ENCODE measurements at places on chromosomes 11 and 22.

GRCh38 chr11:57237204-57237681 lies at the start of gene APLNR:
APLNR (minus strand) TSS chr11:57237250; CDS start chr11:57237004, 246 bp downstream.
- DNase-seq = no peak

GRCh38 chr11:20311444-20311843 lies 52.1 kb upstream of the HTATIP2 start:
- no peak for DNase-seq

GRCh38 chr11:108871867-108872266 lies 207.0 kb downstream of the DDX10 start:
- DNase-seq = no peak

DNA sequence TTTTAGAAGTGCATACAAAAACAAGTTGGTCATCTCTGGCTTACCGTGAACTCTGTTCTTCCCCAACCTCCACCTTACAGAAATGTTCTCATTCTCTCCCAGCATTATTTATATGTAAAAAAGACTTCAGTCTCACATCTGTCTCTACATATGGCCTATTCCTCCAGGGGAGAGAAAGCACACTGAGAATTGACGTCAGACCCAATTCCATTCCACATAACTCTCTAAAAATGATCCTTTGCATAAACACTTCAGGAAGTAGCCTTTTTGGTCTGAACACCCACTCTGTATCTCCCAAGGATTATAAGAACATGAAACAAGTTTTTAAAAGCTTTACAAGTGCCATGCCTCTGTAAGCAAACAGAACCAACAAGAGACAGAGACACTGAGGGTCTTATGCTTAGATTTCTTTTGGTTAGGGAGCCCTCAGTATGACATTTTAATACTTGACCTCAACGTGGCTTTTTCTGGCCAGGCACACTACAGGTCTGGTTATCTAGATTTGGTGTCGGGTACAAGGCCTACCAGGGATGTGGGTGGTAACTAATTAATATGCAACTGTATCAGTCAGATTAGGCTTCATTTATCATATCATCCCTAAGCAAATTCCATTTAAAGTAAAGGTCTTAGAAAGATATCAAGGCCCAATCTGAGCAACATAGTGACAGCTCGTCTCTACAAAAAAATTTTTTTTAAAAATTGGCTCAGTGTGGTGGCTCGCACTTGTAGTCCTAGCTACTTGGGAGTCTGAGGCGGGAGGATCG lies 48.5 kb upstream of the PPP2R1B start:
- DNase-seq = peak; percentile 65

DNA sequence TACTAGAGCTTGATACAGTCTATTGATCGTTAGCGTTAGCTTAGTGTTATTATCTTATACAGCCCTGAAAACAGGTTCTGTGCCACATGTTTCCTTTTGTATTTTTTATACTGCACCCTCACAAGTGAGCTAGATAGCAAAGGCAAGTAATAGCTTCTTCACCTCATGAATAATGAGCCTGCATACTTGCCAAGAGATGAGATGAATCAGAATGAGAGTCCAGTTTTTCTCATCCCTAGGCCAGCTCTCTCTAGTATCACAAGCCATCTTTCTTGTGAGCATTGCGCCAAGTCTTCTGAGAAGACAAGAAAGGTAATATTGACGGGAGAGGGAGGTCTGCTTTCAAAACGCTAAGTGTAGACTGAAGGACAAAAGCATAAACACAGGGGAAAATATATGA lies 8.7 kb upstream of the CARD18 start:
- DNase-seq = no peak

- no peak for DNase-seq
Measured at GRCh38 chr11:35425603-35426212, 6.3 kb upstream of the SLC1A2 start.

DNA sequence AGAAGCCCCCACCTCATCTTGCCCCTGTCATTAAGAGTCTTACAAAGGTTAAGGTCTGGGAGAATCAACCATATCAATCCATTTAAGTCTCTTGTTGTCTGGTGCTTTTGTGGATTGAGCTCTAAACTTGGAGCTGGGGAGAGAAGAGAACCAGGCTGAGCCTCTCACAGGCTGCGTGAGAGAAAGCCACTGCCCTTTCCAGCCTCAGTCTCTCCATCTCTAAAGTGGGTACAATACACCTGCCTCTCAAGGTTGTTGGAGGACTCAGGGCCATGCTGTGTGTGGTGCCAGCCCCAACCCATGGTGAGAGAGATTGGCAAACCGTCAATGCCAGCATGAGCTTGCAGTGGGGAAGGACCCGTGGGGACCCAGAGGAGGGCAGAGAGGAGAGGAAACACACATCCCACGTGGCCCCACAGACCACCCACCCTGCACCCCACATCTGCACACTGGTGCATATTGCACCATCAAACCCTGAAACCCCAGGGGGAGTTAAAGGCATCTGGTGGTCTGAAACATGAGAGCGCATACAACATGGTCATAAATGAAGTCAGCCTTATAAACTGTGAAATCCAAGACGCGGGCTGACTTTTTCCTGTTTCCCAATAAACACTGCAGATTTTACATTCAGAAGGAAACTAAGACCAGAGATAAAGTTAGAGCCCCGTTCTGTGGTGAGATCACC lies 27.5 kb upstream of the FBLN1 start:
- DNase-seq = no peak

- DNase-seq = no peak
Measured at GRCh38 chr11:45959851-45960250, 37.4 kb downstream of the LARGE2 start.

GRCh38 chr11:92391364-92391763 lies 166.7 kb downstream of the FAT3 start:
- no peak for DNase-seq

GRCh38 chr22:49373289-49373666 lies 454.4 kb downstream of the BRD1 start:
- no peak for DNase-seq

DNA sequence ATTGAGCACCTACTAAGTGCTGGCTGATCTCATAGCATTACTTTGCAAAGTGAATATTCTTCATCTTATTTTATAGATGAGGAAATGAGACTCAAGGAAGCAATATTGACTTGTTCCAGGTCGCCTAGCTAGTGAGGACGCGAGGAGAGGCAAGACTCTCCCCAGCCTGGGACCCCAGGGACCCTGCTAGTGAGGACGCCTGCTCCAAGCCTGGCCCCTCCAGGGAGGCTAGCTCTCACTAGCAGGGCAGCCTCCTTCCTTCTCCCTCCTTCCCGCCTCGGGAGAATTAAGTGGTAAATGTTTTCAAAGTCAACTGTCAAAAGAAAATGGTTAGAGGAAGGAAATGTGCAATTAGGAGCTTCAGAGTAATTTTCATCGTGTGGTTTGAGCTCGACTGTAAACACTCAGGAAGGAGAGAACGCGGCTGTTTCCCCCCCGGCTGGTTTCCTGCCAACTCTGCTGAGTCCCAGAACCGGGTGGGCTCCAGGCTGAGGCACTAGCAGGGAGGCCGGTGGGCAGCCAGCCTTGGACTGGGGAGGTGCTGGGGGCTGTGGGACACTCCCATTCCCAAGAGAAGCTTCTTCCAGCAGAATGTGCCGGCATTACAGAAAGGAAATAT lies 17.9 kb downstream of the MYEOV start:
- DNase-seq = no peak

- no peak for DNase-seq
Measured at GRCh38 chr11:77146261-77147035, 18.4 kb downstream of the MYO7A start.

DNA sequence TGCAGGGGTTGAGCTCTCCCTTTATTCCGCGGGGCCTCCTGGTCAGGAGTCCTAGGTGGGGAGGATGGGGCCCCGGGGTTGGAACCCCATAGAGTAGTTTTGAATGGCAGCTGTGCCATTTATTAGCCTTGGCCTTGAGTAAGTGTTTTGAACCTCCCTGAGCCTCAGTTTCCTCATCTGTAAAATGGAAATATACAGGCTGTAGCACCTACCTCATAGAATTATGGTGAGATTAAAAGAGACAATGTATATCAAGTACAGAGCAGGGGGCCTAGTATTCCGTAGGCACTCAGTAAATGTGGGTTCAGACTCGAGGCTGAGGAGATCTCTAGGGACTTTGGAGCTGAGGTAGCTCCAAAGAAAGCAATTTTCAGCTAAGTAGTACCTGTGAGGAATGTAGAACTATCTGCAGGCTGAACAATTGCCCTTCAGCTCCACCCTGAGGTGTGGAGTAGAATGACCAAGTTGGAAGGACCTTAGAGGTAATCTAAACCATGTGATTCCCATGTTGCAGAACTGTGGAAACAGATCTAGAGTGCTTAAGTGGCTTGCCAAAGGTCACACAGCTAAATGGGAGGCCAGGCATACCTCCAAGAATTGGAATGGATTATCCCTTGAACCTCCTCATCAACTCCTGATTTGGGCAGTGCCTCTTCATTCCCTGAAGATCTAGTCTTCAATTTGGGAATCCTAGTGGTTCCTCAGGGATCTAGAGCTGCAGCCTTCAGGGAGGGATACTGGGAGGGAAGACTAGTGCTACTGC lies 682 bp downstream of the PGAP2 start:
- DNase-seq = no peak

DNA sequence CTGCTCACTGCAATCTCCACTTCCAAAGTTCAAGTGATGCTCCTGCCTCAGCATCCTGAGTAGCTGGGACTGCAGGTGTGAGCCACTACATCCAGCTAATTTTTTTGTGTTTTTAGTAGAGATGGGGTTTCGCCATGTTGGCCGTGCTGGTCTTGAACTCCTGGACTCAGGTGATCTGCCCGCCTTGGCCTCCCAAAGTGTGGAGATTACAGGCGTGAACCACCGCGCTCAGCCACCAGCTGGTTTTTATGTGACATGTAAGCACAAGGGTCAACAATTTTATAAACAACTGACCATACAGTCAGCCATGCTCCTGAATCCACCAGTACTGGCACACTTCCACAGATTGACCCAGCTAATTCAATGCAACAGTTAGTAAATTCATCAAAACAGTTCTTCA lies 526.3 kb upstream of the LRRC4C start:
- no peak for DNase-seq

GRCh38 chr22:40853961-40854360 lies 2.5 kb downstream of the ST13 start:
- DNase-seq = no peak

DNA sequence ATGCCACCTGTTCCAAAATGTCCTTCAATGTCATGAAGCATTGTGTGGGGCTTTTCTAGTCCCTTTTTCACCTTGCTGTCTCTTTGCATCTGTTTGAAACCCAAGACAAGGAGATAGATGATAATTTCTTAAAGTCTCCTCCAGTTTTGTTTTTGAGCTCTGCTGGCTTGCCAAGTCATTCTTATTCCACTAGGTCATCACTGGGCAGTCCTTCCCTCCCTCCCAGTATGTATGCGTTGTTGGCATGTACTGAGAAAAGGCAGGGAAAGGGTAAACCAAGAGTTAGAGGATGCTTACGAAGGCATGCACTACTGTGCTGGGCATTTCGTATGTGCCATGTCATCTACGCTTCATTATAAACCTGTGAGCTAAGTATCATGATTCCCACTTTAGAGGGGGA lies 78.6 kb downstream of the PARVA start:
- no peak for DNase-seq

- no peak for DNase-seq
Measured at GRCh38 chr11:122098261-122098980, 17.6 kb downstream of the BLID start.

DNA sequence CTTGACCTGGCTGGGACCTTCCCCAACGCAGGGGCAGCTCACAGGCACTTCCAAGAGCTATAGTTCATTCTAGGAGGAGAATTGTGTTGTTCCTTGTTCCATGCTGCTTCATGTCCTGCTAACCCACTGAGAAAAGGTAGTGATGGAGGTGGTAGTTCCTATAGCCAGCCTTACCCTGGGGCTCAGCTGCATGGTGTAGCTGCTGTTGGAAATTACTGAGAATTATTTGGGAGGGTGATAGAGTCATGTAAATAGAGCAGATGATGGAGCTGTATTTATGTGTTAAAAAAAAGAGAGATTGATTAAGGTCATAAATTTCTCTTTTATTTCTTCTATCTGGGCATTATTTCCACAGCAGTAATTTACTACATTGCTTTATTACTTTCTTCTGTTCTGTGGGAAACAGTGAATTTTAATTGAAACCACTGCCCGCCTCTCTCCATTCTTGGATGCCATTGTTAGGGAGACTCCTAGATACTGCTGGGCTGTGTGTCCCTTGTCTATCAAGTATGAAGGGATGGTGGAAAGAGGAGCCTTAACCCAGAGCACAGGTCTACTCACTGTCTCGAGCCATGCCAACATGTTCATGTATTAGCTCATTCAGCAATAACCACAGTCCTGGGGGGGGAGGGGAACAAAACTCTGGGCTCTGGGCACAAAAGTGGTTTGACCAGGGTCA lies 309.2 kb downstream of the FAT3 start:
- no peak for DNase-seq

DNA sequence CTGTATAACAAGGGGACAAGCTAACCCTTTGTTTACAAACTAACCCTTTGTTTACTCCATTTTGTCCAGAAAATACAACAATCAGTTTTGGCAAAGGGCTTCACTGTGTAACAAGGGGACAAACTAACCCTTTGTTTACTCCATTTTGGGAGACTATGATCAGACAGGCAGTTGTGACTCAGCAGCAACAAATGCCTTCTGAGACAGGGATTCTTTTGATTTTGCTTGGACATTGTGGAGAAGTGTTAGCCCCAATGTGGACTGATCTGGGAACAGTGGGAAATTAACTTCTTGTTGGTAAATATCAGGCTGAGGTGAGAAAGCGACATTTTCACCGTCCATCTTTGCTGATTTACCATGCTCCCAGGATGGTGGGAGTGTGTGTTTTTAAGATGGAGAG lies 983 bp downstream of the EHF start:
- no peak for DNase-seq

GRCh38 chr22:35995348-35995747 lies 33.3 kb downstream of the RBFOX2 start:
- DNase-seq = no peak

DNA sequence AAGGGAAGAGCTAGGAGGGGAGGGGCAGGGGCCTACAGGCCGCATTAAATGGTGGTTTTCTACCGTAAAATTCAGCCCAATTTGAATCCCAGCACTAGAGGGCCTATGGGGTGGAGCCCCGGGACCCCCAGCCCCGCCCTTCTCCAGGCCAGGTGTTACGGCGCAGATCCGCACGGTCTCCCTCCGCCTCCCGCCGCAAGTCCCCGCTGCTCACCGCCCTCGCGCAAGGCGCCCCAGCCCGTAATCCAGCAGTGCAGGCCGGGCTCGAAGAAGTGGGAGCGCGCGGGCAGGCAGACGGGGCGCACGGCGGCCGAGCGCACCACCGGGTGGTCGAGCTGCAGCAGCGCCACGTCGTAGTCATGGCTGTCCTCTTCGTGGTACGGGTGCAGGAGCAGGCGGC lies 17.3 kb downstream of the KCTD17 start:
- no peak for DNase-seq

DNA sequence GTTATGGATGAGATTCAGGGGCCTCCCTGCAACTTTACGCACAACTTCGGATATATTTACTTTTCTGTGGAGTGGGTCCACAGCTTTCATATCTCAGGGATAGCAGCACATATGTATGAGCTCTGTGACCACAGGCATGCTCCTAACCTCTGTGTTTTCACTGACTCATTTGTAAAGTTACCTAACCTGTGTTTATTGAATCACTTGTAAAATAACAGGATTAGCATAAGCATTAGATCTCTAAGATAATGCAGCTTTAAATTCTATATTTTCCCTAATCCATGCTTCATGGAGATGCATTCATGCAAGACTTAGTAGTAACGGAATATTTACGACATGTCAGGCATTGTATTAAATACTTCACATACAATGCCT lies 47.9 kb upstream of the DDI1 start:
- peak; percentile 60 for DNase-seq

- no peak for DNase-seq
Measured at GRCh38 chr11:66324664-66325063, 7.8 kb upstream of the CD248 start.

- peak; percentile 72 for DNase-seq
Measured at GRCh38 chr22:36644333-36644757, 59.2 kb downstream of the CACNG2 start.

GRCh38 chr22:20033045-20033706 lies 12.3 kb downstream of the TANGO2 start:
- DNase-seq = no peak

All from non-pigmented ciliary epithelial cell (primary cell).